ENCODE measurements at places on chromosomes 1 and 21. TPM values are rescaled to one million over a fixed set of nuclear protein-coding genes. Genes with fewer than 3 reads are reported as not detected.

Gene RCSD1
- 18.7 TPM for total RNA-seq

- no peaks in the 10 kb centered on the region for H3K4me1 ChIP-seq
- H3K27ac ChIP-seq: no peak overlapping the region
- H3K27me3 ChIP-seq: no peaks in the 10 kb centered on the region
Measured at GRCh38 chr1:221598122-221598521, 143.8 kb downstream of the DUSP10 start.

GRCh38 chr1:32126770-32127169, 18.9 kb downstream of the KPNA6 start:
- H3K4me3 ChIP-seq: no peak overlapping the region
- DNase-seq: no peak
- peaks cover 50% of the 10 kb centered on the region for H3K4me1 ChIP-seq
- no peak overlapping the region for H3K27ac ChIP-seq
- peaks cover 8% of the 10 kb centered on the region for H3K36me3 ChIP-seq

DNA sequence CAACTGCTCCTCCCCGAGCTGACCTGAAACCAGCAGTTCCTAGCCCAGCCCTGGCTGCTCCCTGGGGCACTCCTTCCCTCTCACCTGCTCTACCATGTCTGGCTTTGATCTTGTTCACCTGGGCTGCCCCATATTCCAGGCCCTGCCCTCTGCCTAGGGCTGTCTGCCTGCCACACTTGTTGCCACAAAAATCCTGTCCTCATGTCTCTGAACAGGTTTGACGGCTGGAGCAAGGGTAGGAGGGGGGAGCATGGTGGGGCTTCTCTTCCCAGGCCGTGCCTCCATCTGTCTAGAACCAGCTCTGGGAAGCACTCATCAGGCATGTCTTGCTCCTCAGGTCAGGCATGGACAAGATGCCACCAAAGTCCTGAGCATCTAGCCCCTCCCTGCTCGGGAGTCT, 44.3 kb upstream of the WNT2B start:
- H3K4me3 ChIP-seq: no peak overlapping the region
- no peaks in the 10 kb centered on the region for H3K27me3 ChIP-seq
- H3K36me3 ChIP-seq: no peaks in the 10 kb centered on the region
- H3K4me1 ChIP-seq: peaks cover 59% of the 10 kb centered on the region

DNA sequence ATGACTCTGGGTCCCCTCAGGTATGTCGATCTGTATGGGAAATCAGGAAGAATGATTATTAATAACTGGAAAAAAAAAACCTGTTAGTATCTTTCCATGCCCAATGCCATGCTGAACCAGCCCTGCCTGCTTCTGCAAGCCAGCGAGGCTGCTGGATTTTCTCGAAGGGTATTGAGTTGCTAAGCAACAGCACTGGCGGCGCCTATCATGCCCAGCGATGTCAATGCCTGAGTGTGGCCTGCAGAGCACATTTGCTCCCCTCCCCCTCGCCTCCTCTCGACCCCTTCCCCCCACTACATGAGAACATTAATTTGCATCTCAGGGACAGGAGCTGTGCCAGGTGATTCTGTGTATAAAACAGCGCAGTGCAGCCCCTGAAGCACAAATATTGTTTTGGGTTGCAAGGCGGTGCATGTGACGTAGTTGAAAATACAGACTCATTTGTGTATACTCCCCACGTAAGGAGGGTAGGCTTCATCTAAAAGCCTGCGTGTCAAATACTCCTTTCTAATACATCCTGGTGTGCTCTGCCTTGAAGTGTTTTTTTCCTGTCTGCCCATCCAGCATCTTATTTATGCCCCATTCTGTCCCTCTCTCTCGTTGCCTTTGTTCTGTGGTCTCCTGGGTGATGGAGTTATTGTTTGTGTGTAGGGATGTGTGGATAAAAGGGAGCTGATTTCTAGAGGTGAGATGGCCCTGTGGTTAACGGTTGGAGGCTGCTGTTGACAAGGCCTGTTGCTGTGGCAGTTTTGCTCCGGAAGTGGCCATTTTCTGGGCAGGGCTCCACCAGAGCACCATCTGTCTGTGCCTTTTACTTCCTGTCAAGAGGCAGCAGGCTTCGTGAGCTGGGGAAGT, 32.7 kb upstream of the ATP5PO start:
- H3K4me3 ChIP-seq: peak overlapping the region; percentile 32
- no peaks in the 10 kb centered on the region for H3K36me3 ChIP-seq

DNA sequence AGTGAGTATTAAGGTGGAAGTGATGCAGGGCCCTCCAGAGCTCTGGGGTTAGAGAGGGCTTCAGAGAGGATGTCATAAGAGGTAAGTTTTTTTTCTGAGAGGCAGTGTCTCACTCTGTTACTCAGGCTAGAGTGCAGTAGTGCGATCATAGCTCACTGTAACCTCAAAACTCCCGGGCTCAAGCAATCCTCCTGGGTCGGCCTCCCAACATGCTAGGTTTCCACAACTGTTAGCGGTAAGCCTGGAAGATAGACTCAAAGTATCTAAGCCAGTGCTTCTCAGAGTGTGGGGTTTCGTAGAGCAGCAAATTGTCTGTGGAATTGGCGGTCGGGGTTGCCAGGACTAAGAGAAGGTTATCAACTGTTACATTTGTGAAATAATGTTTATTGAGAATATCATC, 18.6 kb upstream of the IGSF3 start:
- H3K36me3 ChIP-seq: no peaks in the 10 kb centered on the region
- peaks cover 7% of the 10 kb centered on the region for H3K4me1 ChIP-seq
- no peaks in the 10 kb centered on the region for H3K27me3 ChIP-seq
- no peak overlapping the region for H3K4me3 ChIP-seq
- DNase-seq: peak; percentile 80

GRCh38 chr1:232628335-232629249, 1.3 kb downstream of the SIPA1L2 start:
- peak overlapping the region; percentile 93 for H3K4me3 ChIP-seq
- no peak for DNase-seq
- peak overlapping the region; percentile 93 for H3K27ac ChIP-seq
- no peaks in the 10 kb centered on the region for H3K27me3 ChIP-seq

DNA sequence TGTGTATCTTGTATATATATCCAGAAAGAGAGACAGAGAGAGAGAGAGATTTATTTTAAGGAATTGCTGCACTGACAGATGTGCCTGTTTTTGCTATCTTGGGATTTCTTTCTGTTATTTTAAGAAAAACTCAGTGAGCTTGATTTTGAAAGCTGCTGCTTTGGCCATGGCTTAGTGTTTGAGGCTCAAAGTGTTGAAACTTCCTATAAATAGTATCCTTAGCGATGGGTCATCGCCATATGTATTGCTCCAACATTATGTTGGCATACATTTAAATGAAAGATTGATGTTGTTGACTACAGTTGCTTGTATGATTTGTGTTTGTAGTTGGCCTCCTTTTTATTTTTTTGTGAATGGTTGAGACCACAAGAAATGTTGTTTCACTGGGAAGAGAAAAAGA, 29.0 kb upstream of the NTPCR start:
- H3K4me1 ChIP-seq: no peaks in the 10 kb centered on the region
- no peak overlapping the region for H3K4me3 ChIP-seq
- no peak overlapping the region for H3K27ac ChIP-seq

DNA sequence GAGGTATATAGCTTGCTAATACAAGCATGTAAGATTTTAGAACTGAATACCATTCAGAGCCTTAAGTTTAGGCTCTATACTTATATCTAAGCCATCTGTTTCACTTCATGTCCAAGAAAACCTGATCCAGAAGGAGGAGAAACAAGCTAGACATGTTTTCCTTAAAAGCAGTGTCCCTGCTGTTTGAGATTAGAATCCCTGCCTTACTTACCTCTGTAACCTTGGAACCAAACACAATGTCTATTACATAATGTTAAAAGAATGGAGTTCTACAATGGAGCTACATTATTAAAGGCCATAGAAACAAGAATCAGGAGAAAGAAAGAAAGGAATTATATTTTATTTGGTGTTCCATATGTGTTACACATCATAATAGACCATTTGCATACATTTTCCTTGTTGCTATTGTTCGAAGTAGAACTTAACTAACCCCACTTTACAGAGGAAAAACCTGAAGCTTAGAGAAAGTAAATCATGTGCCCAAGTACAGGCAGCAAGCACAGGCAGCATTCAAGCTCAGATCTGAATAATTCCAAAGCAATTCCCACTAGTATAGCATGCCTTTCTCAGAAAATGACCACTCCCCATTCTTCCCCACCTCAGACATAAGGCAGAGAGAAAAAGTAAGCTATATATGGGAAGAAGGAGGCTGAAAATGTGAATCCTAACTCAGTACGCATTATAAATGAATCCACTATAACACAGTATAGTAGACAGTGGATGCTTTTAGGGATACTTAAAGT, 380.1 kb upstream of the SPAG17 start:
- no peaks in the 10 kb centered on the region for H3K27me3 ChIP-seq
- DNase-seq: no peak
- peaks cover 7% of the 10 kb centered on the region for H3K4me1 ChIP-seq

DNA sequence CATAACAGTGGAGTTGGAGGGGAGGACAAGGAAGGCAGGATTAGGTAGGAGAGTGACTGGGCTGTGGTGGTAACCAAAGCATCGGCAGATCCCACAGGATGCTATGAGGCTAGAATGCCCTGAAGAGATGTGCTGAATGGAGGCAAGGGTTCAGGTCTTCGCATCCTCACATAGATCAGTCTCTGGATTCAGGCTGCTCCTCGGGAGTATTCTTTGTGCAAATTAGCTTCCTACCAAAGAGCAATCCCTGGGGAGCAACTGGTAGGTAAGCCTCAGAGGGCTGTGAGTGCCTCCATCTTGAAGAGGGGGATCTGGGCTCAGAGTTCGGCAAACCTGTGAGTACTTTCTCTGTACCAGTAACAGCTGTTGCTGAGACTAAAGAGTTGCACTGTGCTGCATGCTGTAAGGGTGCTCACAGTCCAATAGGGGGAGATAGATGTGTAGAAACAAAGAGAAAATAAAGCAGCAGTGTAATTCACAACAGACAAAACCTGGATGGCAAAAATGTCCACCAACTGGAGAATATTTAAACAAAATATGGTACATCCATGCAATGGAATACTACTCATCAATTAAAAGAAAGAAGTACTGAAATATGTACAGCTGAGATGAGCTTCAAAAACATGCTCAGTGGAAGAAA, 322.4 kb upstream of the DEPDC1 start:
- H3K4me1 ChIP-seq: no peaks in the 10 kb centered on the region
- no peak overlapping the region for H3K4me3 ChIP-seq

DNA sequence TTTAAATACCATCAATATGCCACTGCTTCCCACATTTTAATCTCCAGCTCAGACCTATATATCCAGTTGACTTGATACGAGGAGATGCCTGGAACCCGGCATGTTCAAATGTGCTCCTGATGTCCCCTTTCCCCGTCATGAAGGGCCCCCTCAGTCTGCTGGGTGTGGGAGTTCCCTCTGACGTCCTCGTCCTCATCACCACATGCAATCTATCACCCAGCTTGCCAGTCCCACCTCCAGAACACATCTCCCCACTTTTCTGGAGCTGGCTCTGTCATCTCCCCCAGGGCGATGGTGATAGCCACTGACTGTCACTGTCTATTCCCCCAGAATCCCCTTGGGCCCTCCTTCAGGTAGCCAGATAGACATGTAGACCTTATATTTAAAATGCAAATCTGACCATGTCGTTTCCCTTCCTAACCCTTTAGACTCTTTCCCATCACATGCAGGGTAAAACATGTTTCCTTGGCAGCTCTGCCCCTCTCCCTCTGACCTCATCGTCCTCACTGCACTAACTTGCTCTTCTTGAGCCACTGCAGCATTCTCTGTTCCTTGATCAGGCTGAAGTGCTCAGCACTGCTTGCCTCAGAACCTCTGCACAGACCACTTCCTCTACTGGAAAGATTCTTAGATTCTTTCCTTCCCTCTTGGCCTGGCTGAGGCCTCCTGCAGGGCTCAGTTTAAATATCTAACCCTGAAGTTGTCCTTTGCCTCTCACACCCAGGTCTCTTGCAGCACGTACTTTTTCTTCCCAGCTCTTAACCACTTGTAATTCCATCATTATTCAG, 7.4 kb downstream of the AZIN2 start:
- H3K36me3 ChIP-seq: no peaks in the 10 kb centered on the region
- no peak for DNase-seq
- H3K4me1 ChIP-seq: no peaks in the 10 kb centered on the region
- H3K27me3 ChIP-seq: no peaks in the 10 kb centered on the region
- no peak overlapping the region for H3K4me3 ChIP-seq

- no peaks in the 10 kb centered on the region for H3K27me3 ChIP-seq
- DNase-seq: no peak
- H3K4me3 ChIP-seq: no peak overlapping the region
- H3K36me3 ChIP-seq: peaks cover 93% of the 10 kb centered on the region
- peaks cover 49% of the 10 kb centered on the region for H3K4me1 ChIP-seq
Measured at GRCh38 chr1:39332291-39332690, 127.8 kb downstream of the MACF1 start.

Measured in esophagus muscularis mucosa (tissue), 4 donors.